NCI-H1930 (cell line): ENCODE measurements at places on chromosomes 11 and 22.

- no peak for DNase-seq
These were observed 117.3 kb downstream of the EHF start for GRCh38 chr11:34738237-34738636.

- no peak for DNase-seq
These were observed 114.0 kb downstream of the ABTB2 start for GRCh38 chr11:34243600-34244464.

DNA sequence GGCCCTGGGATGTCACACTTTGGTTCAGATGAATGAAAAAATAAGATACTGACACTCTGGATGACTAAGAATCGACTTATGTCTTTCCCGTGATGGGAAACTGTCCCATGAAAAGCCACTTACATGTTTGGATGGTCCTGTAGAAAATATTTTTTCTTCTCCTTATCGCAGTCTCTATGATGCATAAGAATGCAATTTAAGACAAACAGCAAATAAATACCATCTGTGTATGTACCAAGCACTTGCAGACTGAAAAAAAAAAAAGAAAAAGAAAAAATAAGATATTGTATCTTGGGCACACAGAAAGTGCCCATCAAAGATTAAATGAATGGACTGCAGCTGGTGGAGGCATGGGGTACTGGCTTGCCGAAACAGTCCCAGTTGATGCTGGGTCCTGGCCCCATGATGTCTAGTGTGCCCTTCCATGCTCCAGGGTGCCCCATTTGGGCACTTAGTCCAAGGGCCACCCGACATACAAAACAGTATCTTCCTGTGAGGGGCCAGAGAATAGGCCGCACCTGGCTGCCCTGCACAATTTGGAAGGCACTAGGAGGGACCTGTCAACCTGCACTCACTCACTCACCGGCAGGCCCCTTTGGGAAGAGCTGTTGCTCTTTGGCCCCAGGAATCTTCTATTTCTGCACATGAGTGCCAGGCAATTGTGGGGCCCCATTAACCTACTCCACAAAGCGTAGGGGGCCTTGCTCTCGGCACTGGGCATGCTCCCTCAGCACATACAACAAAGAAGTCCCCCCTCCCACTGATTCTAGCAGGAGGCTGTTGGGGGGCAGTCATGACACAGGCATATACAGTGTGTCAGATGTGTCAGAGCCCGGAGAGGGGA lies 2.5 kb upstream of the ZBED4 start:
- DNase-seq: no peak

DNA sequence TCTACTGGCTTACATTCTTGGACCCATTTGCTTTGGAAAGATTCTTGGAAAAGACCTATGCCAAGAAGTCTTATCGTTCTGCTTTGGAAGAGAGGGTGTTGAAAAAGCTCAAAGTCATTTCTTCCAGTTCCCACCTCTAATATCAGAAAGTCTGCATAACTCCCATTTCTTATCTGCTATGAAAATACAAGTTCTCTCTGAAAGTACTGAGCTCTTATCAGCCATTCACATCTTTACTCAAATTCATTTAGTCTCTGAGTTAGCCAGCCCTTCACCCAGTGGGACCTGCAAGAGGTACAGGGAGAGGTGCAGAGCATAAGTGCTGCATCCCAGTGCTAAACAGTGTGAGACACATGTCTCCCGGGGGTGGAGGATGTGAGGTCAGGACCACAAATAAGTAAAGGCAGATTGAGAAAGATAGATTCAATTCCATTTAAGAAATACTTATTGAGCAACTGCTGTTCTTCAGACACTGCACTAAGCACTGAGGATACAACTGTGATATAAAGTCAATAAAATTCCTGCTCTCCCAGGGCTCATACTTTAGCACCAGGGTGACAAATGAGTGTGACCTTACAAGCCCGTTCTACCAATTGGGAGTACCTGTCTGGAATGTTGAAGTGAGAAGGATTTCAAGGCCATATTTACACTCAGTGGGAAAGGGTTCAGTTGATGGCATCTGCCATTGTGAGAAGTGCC lies 76.7 kb downstream of the PISD start:
- DNase-seq: no peak

- no peak for DNase-seq
These were observed 11.3 kb downstream of the NCF4 start for GRCh38 chr22:36872084-36872483.

DNA sequence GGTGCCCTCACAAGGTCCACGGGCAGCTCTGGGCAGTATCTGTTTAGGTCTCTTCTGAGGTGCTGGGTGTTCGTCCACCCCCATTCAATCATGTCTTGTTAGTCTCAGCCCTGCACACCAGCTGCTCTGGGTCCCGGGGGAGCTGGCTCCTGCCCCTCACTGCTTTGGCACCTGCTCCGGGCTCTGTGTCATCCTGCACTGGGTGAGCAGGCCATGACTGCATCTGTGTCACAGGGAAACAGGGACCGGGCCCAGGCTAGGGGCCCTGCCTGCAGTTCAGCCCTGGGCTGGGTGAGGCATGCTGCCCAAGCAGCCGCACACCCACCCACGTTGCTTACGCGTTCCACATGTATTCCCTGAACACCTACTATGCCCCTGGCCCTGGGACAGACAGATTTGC lies 43.9 kb downstream of the ELFN2 start:
- no peak for DNase-seq

- no peak for DNase-seq
These were observed 24.0 kb downstream of the PAX6 start for GRCh38 chr11:31786996-31787685.

GRCh38 chr11:78606667-78607066 lies 32.0 kb upstream of the NARS2 start:
- DNase-seq: no peak

DNA sequence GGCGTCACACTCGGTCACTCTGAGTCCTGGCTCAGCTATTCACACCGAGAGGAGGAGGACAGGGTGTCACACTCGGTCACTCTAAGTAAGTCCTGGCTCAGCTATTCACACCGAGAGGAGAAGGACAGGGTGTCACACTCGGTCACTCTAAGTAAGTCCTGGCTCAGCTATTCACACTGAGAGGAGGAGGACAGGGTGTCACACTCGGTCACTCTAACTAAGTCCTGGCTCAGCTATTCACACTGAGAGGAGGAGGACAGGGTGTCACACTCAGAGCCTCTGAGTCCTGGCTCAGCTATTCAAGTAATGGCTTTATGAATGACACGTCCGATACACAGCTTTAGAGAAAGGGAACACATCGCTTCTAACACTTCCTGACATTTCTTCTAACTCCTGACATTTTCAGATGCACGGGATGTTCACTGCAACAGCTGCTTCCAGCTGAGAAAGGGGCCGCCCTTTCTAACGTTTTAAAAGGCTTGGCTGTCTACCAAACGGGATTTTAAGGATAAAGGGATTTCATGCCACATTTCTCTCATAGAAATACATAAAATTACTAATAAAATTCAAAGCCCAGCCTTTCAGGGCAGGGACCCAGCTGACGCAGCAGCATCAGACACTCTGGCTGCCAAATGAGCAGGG lies 28.1 kb downstream of the DRD4 start:
- no peak for DNase-seq

DNA sequence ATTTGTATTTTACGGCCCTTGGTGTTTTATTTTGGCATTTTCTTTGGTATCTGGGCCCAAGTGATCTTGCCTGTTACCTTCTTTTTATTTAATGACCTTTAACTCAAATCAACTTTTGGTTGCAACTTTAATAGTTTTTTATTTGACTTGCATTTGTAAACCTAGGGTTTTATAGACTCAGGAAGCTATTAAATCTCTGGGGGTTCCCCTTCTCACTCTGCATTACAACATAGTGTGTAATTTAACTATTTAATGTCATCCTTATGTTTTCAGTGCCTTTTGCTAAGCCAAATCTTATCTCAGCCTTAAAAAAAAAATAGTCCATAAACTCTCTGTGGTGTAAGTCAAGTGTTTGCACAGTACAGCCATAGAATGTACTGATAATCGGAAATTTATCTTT lies 3.4 kb downstream of the FJX1 start:
- no peak for DNase-seq

DNA sequence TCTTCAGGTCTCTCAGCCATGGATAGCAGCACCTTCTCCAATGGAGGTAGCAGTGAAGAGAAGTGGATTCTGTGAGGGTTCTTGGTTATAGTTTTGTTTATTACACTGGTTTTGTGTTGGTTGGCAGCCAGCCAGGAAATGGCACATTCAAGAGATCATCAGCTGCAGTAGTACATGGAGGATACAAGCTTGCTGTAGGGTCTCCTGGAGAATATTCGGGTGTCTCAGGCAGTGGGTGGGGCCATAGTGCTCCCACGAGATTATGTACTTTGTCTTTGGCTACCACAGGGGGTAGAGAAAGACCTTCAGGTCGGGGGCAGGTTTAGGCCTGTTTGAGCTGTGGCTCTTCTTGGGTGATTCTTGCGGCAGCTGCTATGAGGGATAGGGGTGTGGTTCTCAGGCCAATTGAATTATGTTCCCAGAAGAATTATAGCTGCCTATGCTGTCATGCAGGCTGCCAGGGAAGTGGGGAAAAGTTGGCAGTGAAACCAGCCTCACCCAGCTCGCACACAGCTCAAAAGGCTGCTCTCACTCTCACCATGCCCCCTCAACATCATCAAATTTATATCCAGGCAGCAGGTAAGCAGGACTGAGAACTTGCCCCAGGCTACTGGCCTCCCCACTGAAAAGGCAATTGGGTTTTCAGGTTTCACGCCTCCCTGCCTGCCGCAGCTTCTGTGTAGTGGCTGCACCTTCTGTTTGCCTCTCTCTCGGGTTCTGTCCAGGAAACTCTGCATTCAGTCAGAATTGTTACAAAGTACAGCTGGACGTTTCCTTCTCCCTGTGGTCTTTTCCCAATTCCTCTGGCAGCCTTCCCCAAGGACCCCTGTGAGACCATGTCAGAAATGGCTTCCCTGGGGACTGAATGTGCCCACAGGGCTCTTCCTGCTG lies 435.5 kb downstream of the LUZP2 start:
- DNase-seq: no peak

- no peak for DNase-seq
These were observed 178.6 kb downstream of the CNTN5 start for GRCh38 chr11:99199341-99199740.

DNA sequence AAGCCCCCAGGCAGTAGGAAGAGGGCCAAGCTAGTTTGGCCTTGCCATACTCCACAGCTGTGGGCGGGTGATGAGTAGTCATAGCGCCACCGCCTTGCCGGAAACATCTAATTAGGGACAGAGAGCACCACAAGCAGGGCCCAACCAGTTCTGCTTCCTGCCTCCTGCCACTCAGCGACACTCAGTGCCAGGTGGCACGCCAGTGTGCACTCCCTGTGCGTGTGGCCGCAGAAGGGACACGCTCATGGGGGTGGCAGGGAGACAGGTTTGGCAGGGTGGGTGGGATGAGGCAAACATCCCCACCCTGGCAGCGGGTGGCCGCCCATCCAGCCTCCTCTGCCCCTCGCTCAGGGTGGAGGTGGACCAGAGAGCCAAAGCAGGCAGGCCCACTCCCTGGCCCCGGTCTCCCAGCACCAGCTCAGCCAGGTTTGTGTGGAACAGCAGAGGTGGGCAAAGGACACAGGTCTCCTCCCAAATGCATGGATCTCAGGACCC lies 4.9 kb downstream of the OVOL1 start:
- no peak for DNase-seq

DNA sequence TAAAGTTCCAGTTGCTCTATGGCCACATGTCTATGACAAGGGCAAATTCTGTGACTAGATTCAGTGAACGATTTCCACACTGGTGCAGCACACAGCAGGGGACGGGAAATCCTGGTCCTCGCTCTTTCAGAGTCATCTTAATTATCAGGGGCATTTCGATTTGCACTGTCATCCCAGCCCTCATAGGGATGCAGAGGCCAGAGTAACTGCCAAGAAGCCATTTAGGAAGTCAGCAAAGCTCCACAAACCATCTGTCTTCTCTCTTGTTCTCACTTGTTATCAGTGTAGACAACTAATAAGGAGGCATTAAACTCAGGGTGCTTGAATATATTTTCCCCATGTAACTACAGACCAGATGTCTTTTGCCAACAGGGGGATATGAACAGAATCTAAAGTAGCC lies 151.7 kb downstream of the STK33 start:
- no peak for DNase-seq

- DNase-seq: no peak
These were observed 55.4 kb downstream of the MED15 start for GRCh38 chr22:20562607-20563465.

GRCh38 chr11:84626256-84626655 lies 1000.9 kb downstream of the DLG2 start:
- DNase-seq: no peak

DNA sequence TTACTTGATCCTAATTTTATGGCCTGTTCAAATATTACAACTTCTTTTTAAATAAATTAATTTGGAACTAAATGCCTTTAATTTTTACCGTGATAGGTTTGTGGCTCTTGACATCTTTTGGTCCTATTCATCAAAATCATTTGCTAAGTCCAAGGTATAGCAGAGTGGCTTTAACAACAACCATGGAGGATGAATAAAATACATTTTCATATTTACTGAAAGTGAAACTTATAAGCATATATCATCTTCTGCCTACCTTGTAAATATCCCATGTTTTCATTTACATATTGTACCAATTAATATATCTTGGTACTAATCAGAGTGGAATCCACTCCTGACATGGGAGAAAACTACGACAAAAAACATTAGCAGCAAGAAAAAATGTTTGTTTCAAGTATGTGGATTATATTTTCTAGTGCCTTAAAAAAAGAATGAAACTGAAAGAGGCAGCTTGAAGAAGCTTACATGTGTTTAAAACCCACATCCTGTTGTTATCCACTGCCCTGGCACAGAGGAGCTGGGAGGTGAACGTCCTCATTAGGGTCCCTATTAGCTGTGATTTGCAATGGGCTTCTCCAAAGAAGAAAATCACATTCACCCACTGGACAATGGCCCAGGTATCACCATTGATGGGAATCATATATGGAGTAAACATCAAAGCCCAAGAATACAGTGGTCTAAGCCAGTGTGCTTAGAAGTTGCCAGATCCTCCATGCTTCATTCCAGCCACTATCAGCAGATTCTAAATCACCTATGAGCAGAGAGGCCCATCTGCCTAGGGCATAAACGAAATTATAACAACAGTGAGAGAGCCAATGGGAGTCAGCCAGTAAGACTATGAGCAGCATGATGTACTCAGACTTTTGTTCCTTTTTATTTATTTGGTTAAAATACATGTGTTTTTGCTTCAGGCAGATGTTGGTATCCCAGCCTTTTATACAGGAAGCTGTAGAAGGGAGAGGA lies 84.7 kb downstream of the MAML2 start:
- DNase-seq: no peak

DNA sequence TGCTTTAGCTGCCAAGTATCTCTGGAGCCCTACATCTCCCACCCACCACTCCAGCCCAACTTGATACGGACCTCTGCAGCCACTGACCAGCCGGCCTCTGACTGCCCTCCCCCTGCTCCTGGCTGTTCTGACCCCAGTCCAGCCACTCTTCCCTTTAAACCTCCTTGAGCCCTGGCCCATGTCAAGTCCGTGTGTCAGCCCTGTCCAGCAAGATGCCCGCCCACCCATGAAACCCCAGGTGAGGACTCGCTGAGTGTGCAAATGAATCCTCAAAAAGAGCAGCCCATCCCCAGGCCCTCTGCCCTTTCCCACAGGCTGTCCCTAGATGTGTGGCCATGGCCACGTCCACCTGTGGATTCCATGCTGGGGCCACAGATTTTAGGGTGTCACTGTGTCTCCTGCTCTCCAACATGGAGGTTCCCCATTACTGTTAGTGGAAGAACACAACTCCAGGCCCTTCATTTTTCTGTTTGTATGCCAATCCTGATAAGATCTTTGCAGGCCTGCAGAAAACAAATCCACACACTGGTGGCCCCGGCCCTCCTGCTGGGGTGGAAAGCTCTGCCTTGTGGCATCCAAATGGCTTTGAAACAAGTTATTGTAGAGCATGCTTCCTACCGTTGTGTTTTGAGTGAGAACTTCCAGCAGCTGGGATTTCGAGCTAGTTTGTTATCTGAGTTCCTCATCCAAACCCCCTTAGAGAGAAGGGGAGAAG lies 22.7 kb upstream of the ADORA2A start:
- no peak for DNase-seq

GRCh38 chr11:130418756-130419155 lies 9.7 kb downstream of the ADAMTS8 start:
- DNase-seq: no peak
